ENCODE measurements at places on chromosomes 7 and 10. TPM values are rescaled to one million over a fixed set of nuclear protein-coding genes. Genes with fewer than 3 reads are reported as not detected.

ZNF239 gene
- 4.3 TPM for total RNA-seq

SPDYE8 gene
- 0.07 TPM for total RNA-seq

ANKRD1 gene
- 105 TPM for total RNA-seq

NEURL1 gene
- total RNA-seq, result 4.6 TPM

OPALIN gene
- not detected for total RNA-seq

Data from hepatocyte (in vitro differentiated cells).